ENCODE measurements at places on chromosomes 1 and 21.

DNA sequence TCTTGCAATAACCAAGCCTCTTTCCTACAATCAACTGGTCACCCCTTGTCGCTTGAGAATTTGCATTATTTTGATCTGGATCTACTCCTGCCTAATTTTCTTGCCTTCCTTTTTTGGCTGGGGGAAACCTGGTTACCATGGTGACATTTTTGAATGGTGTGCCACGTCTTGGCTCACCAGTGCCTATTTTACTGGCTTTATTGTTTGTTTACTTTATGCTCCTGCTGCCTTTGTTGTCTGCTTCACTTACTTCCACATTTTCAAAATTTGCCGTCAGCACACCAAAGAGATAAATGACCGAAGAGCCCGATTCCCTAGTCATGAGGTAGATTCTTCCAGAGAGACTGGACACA, 743 bp downstream of the GPR52 start:
- DNase-seq: no peak

- no peak for DNase-seq
Measured at GRCh38 chr1:30345491-30346130, 377.8 kb downstream of the MATN1 start.

- no peak for DNase-seq
Measured at GRCh38 chr1:112614460-112615065, 4.4 kb downstream of the ST7L start.

DNA sequence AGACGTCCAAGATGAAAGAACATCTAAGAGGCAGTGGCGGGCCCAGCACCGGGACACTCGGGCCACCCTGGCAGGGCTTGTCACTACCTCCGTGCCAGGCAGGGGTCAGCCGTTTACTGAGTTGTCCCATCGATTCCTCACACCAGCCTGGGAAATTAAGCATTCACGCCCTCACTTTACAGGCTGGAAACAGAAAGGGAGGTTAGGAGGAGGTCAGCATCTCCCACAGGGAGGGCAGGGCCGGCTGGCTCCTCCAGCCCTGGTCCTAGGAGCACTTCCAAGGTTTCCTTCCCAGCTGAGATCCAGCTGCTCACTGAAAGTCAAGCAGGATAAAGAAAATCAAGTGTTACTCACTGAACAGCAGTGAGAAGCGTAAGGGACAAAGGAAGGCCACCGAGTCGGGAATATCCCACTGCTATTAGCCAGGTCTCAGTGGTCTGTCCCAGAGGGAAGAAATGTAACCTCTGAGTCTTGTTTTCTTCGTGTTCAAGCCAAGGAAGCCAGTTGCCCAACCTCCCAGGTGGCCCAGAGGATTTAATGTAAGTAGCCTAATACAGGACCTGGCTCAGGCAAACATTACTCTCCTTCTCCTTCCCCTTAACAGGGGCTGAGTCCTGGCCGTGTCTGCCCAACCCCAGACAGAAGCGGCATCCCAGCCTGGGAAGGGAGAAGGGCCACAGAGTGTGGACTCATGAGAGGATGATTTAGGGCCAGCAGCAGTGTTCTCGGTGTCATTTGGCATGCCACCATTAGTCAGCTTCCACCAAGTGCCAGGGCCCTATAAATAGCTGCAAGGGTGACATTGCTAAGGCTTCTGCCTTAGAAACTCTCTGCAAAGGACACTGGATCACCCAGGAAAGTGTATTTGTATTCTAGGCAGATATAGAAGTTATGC, 203.1 kb upstream of the GALNT2 start:
- DNase-seq: no peak

DNA sequence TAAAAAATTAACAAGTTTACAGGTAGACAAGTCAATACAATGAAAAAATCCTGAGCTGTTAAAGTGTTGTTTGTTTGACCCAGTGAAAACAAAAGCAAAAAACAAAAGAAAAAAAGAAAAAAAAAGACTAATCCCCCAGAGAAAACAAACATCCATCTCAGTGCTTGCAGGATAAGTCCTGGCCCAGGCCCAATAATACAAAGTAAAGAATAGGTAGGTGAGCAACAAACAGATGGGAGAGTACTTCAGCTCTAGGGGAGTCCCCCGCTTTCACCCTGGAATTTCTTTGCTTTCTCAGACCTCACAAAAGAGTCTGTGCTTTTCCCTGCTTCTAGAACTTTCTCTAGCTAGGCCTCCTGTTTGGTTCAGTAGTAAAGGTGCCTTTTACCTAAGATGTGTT, 70.3 kb downstream of the ABCA4 start:
- DNase-seq: no peak

DNA sequence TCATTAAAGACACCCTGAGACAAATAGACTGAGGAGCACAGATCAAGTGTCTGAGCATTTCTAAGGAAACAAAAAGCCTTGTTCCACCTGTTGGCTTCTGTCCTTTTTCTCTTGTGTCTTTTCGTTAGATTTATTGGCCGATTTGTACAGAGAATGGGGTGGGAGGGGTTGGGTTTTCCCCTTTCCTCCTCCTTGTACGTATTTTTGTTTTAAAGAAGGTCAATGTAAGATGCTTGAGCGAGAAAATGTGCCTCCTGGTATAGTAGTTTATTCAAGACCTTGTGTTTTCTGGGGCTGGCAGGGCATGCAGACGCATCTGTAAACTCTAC, 1.2 kb downstream of the BCL9 start:
- DNase-seq: no peak

GRCh38 chr1:197937892-197938291, 20.7 kb downstream of the LHX9 start:
- DNase-seq: no peak

- no peak for DNase-seq
Measured at GRCh38 chr21:14595449-14595848, 49.3 kb upstream of the SAMSN1 start.

Data from activated CD4-positive, alpha-beta T cell treated with anti-CD3 and anti-CD28 coated beads for 1 hour (primary cell).